Testis (tissue), 5 donors: ENCODE measurements at places on chromosomes 7 and 10. TPM values are rescaled to one million over a fixed set of nuclear protein-coding genes. Genes with fewer than 3 reads are reported as not detected.

The GPAM gene
- total RNA-seq, result 37.6 TPM

The SPDYE5 gene
- 12.5 TPM for total RNA-seq

The TUBAL3 gene
- total RNA-seq, result 2.5 TPM

GRCh38 chr7:6250364-6250833, 22.0 kb downstream of the CYTH3 start:
- no peak for DNase-seq
- H3K27ac ChIP-seq, result no peak overlapping the region
- no peaks in the 10 kb centered on the region for H3K36me3 ChIP-seq
- H3K4me3 ChIP-seq, result no peak overlapping the region
- no peaks in the 10 kb centered on the region for H3K27me3 ChIP-seq
- H3K4me1 ChIP-seq, result no peaks in the 10 kb centered on the region

- H3K4me1 ChIP-seq, result peaks cover 5% of the 10 kb centered on the region
- H3K27me3 ChIP-seq, result no peaks in the 10 kb centered on the region
These were observed 15.7 kb downstream of the JCAD start for GRCh38 chr10:30043476-30044270.

DNA sequence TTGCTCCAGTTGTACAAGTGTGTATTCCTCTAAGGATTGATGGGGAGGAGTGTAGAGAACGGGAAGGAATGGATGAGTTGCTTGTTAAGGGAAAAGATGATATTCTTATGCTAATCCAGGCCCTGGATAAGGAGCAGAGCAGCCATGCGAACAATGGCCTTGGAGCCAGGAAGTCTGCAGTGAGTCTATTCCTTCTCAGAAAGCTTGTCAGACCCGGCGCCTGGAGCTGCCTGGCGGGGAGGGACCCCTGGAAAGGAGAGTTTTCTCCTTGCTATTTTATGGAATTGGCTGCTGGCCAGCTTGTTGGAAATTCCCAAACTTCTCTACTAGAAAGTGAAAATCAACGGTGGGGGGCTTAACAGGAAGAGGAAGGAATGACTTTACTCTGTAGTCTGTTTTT, 89.1 kb downstream of the MMRN2 start:
- H3K27me3 ChIP-seq, result no peaks in the 10 kb centered on the region
- H3K4me3 ChIP-seq, result no peak overlapping the region
- H3K36me3 ChIP-seq, result no peaks in the 10 kb centered on the region
- H3K4me1 ChIP-seq, result peaks cover 29% of the 10 kb centered on the region

DNA sequence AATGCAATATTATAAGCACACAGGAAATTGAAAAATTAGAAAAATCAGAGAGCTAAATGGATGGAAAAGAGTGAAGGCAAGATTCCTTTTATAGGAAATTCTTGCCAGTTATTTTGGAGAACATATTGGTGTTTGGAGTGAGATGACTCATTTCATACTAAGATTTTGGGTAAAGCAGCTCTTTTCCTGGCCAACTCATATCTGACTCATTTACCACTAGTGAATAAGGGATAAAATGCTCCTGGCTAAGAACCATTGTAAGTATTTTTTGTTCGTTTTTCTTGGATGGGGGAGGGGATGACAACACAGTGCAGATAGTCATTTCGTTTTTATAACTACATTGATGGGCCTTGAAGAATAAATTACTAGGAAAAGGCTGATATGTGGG, 139.3 kb downstream of the TWIST1 start:
- H3K27ac ChIP-seq, result no peak overlapping the region
- DNase-seq, result no peak
- H3K4me1 ChIP-seq, result no peaks in the 10 kb centered on the region
- H3K27me3 ChIP-seq, result no peaks in the 10 kb centered on the region
- no peak overlapping the region for H3K4me3 ChIP-seq
- H3K36me3 ChIP-seq, result no peaks in the 10 kb centered on the region

DNA sequence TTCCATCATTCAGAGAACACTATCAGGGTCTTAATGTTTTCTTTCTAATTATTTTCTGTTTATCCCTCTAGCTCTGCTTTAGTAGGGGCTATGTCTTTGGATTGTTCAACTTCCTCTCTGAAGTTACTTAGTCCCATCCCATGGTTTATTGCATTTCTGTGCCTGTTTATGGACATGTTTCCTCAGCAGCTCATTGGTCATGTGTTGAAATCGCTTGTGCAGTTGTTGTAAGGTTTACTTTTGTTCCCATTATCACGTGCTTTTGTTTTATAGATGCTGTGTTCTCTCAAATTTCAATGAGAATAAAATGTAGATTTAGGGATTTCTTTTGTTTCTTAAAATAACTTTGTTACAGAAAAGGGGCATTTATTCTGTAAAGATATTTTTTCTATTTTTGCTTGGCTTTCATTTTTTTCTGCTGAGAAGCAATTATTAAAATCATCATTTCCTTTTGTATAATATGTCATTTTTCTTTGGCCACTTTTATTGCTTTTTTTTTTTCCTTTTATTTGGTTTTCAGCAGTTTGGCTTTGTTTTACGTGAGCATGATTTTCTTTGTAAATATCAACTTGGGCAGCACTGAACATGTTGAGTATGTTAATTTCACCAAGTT, 110.9 kb downstream of the CCDC7 start:
- no peaks in the 10 kb centered on the region for H3K4me1 ChIP-seq
- H3K27ac ChIP-seq, result no peak overlapping the region
- H3K4me3 ChIP-seq, result no peak overlapping the region
- no peak for DNase-seq
- H3K27me3 ChIP-seq, result no peaks in the 10 kb centered on the region
- H3K36me3 ChIP-seq, result no peaks in the 10 kb centered on the region

- DNase-seq, result peak; percentile 75
- H3K4me3 ChIP-seq, result peak overlapping the region; percentile 92
- H3K36me3 ChIP-seq, result no peaks in the 10 kb centered on the region
- peak overlapping the region; percentile 99 for H3K27ac ChIP-seq
These were observed 1.2 kb downstream of the KLF6 start for GRCh38 chr10:3783682-3784432.

DNA sequence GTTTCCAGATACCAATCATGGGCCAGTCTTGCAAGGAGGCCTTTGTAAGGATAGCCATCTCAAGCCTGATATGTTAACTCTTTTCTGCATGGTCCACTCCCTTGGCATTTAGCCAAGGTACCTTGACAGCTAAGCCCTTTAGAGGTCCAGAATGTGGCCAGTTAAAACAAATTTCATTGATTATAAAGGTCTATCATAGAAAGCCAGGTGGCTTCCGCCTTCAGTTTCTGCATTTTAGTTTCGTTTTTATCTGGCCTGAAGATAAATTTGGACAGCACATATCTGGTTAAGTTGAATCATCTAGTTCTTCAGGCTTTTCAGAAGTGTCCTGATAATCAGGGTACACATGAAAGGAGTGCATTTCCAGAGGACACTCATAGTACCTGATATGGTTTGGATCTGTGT, 30.7 kb downstream of the ANKIB1 start:
- H3K27ac ChIP-seq, result no peak overlapping the region
- H3K4me3 ChIP-seq, result no peak overlapping the region
- H3K27me3 ChIP-seq, result no peaks in the 10 kb centered on the region
- H3K4me1 ChIP-seq, result no peaks in the 10 kb centered on the region
- no peaks in the 10 kb centered on the region for H3K36me3 ChIP-seq

GRCh38 chr7:151382079-151382885, 27.6 kb downstream of the WDR86 start:
- peaks cover 19% of the 10 kb centered on the region for H3K4me1 ChIP-seq
- H3K36me3 ChIP-seq, result no peaks in the 10 kb centered on the region
- H3K27me3 ChIP-seq, result no peaks in the 10 kb centered on the region
- H3K27ac ChIP-seq, result no peak overlapping the region
- DNase-seq, result no peak

- DNase-seq, result no peak
- no peaks in the 10 kb centered on the region for H3K27me3 ChIP-seq
These were observed 72.2 kb upstream of the IL6 start for GRCh38 chr7:22654831-22655230.

DNA sequence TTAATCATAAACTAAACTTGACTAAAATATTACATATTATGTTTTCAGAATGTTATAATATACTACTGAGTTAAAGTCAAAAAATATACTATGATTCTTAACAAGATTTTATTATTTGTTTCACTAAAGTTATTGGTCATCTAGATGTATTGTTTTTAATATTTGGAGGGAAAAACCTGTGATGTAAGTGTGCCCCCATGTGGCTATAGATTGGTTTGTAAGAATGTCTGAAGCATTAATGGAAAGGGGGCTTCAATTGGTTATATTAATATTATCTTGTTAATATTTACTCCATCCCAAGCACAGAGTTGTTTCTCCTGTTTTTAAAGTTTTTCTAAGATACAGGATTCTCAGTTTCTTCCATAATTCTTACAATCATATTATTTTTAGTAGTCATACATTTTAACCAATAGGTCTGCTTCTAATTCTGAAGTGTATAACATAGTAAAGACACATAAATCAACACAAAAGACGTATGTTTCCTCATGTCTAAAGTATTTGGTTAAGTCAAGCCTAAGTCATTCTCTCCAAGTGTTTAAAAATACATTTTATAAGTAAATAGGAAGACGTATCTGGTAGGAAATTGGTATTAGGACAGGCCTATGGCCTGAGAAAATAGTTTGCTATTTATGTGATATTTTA, 58.0 kb downstream of the GNAT3 start:
- peak; percentile 18 for DNase-seq
- H3K4me3 ChIP-seq, result no peak overlapping the region
- H3K27ac ChIP-seq, result no peak overlapping the region
- no peaks in the 10 kb centered on the region for H3K27me3 ChIP-seq
- no peaks in the 10 kb centered on the region for H3K36me3 ChIP-seq

- no peak for DNase-seq
- no peaks in the 10 kb centered on the region for H3K36me3 ChIP-seq
- peaks cover 8% of the 10 kb centered on the region for H3K4me1 ChIP-seq
- no peak overlapping the region for H3K4me3 ChIP-seq
- H3K27ac ChIP-seq, result no peak overlapping the region
These were observed 279.1 kb upstream of the PITRM1 start for GRCh38 chr10:3451516-3452172.

- no peaks in the 10 kb centered on the region for H3K27me3 ChIP-seq
- H3K4me3 ChIP-seq, result no peak overlapping the region
- no peak overlapping the region for H3K27ac ChIP-seq
These were observed 40.0 kb downstream of the DIP2C start for GRCh38 chr10:649445-649797.

GRCh38 chr10:132955479-132955878, 13.1 kb upstream of the CFAP46 start:
- no peaks in the 10 kb centered on the region for H3K4me1 ChIP-seq
- no peak for DNase-seq
- no peaks in the 10 kb centered on the region for H3K36me3 ChIP-seq
- H3K27ac ChIP-seq, result no peak overlapping the region

GRCh38 chr7:34207810-34208209, 302.5 kb downstream of the BMPER start:
- no peaks in the 10 kb centered on the region for H3K36me3 ChIP-seq
- H3K4me1 ChIP-seq, result no peaks in the 10 kb centered on the region
- no peak overlapping the region for H3K27ac ChIP-seq
- no peak overlapping the region for H3K4me3 ChIP-seq
- no peak for DNase-seq
